ENCODE measurements at places on chromosomes 2 and 18.

DNA sequence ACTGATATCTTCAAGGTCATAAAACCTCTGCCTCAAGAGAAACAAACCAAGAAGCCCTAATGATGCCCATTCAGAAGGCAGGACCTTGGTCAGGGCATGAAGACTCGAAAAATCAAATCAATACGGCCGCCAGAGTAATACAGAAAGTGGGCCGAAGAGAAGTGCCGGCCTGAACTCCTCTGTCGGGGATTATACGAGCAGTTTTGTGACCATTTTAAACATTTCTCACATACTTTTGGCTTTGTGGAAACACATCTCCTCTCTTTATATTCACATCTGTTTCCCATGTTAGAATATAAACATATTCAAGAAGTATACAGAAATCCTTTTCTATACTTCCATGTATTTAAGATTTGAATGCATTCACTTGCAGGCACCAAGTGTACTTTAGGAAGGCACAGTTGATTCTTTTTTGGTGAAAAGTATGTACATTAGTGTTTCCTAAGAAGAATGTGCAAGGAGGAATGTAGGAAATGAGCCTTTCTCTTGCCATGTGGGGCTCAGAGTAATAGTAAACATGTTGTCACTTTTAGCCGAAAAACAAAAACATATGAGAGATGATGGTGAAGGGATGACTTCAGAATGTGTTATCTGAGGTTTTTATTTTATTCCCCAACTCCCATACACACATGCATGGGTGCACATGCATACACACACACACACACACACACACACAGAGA lies 707.9 kb upstream of the ID2 start:
- no peak for DNase-seq

DNA sequence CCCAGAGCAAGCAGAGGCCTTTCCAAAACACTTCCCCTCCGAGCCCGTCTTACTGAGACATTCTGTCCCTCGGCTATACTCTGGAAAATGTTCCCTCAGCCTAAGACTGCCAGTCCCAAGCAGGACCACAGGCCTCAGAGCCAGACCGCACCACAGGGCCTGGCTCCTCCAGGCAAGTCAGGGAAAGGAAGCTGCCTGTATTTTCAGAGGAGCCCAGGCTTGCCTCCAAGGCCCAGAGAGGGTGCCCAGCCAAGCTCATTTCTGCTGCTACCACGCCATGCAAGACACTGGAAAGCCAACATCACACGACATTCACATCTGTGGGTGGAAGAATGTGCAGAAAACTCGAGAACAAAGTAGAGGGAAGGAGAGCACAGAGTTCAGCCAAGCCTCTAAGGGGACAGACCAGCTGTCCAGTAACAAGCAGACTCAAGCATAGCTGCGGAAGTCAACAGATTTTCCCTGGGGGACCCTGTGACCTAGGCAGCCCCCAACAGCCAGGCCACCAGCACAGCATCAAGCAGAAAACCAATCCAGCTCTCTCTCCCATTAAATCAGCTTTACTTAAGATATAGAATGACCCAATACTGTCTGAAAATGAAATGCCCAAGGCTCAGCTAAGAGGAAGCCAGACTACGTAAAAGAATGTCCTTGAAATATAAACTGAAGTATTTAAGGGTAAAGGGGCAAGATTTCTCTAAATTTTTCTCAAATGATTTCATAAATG lies 123.9 kb downstream of the ZFP36L2 start:
- no peak for DNase-seq

GRCh38 chr18:4101009-4101408 lies 354.1 kb downstream of the DLGAP1 start:
- no peak for DNase-seq

DNA sequence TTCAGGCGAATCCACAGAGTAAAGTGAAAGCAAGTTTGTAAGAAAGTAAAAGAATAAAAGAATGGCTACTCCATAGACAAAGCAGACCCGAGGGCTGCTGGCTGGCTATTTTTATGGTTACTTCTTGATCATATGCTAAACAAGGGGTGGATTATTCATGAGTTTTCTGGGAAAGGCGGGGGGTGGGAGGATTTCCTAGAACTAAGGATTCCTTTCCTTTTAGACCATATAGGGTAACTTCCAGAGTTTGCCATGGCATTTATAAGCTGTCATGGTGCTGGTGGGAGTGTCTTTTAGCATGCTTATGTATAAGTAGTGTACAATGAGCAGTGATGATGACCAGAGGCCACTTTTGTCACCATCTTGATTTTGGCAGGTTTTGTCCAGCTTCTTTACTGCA lies 59.8 kb downstream of the SLC4A3 start:
- no peak for DNase-seq
